ENCODE measurements at places on chromosomes 6 and 20.

DNA sequence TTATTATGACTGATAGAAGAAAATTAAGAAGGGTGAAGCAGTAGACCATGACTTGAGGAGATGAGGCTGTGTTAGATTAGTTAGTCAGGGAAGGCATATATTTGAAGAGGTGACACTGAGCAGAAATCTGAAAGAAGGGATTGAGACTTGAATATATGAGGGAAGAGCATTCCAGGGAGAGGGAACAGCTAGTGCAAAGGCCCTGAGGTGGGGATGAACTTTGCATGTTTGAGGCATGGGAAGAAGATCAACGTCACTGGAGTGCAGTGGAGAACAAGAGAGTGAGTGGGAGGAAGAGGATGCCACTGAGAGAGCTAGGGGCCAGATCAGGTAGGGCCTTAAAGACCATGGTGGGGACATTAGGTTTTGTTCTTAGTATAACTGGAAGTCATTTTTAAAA, 119.0 kb downstream of the ZDHHC14 start:
- no peak for DNase-seq

GRCh38 chr6:82893889-82894652, 171.6 kb downstream of the UBE3D start:
- no peak for DNase-seq

DNA sequence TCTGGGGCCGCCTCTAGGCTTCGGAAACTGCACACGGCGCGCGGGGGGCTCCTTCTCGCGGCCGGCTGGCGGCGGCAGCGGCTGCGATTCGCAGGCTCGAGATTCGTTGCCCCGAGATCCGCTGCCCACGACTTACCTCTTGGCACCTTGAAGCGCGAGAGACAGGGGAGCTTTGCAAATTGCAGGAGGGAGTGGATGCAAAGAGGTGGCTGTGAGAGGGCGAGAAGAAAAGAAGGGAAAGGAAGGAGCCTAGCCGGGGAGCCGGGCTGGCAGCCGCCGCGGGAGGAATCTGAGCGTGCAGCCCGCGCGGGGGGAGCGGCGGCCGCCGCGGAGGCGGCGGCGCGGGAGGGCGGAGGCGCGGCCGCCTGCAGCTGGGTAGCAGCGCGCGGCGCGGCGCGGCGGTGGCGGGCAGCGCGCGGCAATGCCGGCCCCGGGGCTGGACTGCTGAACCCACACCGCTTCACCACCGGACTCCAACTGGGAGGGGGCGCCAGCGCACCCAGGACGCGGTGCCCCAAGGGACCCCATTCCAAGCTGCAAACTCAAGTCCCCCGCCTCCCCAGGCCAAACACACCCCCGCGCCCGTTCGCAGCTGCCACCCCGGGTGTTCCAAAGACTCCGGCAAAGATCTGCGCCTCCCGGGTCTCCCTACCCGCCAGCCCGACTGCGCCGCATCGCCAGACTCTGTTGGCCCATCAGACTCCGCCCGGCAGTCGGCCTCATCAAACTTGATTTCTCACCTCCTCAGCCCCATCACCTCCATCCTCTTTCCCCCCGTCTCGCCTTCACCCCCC, 44.2 kb upstream of the SUPT3H start:
- no peak for DNase-seq

- no peak for DNase-seq
Measured at GRCh38 chr6:106666282-106667021, 37.1 kb downstream of the QRSL1 start.

DNA sequence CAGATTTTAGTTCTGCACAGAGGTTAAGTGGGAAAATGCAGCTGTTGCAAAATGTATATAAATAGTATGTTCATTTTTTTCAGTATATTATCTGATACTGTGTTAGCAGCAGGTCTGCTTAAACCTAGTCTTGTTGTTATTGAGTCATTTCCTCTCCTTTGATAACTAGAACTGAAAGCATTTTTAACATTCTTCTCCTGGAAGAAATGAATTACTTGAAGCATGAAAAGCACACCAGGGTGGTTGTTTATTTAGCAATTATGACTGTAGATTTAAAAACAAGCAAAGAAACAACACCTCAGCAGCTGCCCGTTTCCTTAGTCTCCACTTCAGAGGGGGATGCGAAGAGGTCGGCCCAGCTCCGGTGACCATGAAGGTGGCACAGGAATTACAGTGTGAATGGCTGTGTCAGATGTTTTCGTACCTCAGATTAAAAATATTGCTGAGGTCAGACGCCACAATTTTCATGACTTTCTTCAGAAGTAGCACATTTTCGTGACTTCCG, 53.5 kb downstream of the GOPC start:
- DNase-seq = no peak

DNA sequence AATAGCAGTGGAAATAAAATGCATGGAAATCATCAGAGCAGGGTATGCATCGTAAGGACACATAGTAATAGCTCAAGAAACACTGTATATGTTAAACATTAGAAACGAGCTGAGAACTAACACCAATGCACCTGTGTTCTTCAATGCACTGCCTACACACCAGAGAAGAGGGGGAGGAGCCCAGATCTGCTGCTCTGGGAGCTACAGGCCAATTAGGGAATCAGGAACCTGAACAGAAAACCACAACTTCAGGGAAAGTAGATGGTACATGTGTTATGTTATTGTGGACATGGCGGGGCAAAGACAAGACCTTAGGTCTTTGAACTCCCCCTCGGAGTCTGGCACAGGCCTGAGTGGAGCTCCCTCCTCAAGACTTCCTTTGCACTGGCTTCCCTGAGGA, 39.7 kb downstream of the RIPOR3 start:
- DNase-seq = no peak

DNA sequence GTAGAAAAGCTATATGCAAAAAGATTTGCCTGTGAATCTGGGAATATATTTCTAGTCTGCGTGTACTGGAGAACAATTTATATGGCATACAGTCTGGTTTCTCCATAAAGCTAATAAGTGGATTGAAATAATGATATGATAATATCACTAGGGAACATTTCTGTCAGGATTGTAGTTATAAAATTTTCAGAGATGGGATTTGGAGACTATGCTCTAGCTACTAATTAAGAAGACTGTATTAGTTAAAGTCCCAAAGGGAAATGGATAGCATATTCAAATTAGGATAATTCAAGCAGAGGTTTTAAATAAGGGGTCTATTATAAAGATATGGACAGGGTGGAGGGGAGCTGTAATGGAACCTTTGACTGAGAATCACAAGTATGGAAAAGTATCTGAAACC, 7.2 kb upstream of the STX11 start:
- DNase-seq = no peak

DNA sequence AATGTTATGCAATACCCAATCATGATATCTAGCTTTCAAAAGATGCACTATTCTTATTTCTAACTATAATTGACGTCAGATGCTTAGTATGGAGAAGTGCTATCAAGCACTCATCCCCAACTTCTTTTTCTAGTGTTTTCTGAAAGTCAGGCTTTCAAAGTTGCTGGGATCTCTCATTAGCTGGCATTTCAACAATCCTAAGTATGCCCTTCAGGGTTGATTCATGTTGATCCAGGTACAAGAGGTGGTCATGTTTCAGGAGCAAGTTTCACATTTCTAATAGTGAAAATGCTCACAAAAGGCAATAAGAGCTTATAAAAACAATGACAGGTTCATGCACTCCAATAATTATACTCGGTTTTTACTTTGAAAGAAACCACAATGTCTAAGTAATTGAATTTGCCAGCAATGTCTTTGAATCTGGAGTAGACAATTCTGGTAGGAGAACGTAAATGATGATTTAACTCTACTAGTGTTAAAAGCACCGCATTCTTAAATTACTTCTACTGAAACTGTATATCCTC, 193.7 kb upstream of the KHDRBS2 start:
- no peak for DNase-seq

- DNase-seq = no peak
Measured at GRCh38 chr6:6058054-6058444, 51.3 kb upstream of the NRN1 start.

DNA sequence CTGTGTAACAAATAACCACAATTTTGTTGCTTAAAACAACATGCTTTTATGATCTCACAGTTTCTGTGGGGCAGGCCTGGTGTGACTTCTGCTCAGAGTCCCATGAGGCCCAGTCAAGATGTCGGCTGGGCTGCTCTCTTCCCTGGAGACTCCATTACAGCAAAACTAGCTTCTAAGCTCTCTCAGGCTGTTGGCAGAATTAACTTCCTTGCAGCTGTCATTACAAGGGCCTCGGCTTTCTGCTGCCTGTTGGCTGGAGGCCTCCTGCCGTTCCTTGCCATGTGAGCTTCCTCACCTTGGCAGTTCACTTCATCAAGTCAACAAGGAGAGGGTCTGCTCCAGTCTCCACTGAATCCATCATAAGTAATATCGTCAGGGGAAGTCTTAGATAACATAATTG, 659.2 kb downstream of the PRKN start:
- no peak for DNase-seq

DNA sequence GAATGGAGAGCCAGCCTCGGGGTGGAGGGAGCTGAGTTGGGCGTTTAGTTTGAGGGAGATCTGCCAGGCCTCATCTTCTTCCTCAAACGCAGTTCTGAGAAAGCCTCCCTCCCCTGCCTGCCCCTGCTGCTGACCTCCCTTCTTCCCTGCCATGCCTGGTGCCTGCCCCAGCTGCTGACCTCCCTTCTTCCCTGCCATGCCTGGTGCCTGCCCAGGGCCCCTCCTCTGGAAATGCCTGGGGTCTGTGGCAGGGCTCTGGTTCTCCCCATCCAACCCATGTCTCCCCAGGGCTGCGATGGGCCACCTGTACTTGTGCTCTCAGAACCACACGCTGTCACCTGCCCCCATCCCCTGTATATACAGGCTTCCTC, 114.6 kb downstream of the VEGFA start:
- no peak for DNase-seq

DNA sequence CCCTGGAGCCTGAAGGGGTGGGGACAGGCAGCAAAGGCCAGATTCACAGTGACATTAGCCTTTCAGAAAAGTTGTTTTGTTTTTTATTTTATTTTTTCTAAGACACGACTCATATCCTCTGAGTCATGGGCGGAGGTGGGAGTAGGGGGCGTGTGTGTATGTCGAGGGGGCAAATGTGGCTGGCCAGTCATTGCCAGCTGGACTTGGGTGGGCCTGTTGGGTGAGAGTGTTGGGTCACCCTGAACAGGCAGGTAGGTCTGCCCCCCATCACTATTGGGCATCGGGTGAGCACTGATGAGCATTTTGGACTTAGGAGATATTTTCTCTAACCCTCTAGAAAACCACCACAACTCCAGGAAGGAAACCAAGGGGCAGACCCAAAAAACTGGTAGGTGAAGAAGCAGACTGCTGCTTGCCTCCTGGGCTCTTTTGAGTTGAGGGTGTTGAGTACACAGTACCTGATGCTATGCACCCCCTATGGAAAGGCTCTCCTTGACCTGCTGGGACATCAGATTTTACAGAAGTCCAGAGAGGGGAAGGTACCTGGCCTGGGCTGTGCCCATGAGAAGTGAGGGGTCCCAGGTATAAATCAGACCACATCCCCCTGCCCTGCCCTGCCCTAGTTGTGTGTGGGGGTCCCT, 5.6 kb downstream of the SMIM29 start:
- DNase-seq = no peak

GRCh38 chr20:47784599-47785310, 526 bp downstream of the SULF2 start:
- no peak for DNase-seq

- no peak for DNase-seq
Measured at GRCh38 chr20:24816431-24816830, 132.6 kb upstream of the CST7 start.

GRCh38 chr6:134539865-134540323, 222.0 kb upstream of the SGK1 start:
- no peak for DNase-seq

- peak; percentile 68 for DNase-seq
Measured at GRCh38 chr6:163335671-163336545, 78.6 kb upstream of the QKI start.

- no peak for DNase-seq
Measured at GRCh38 chr6:63649847-63650265, 14.3 kb downstream of the PHF3 start.

- DNase-seq = no peak
Measured at GRCh38 chr6:13865141-13865540, 50.8 kb upstream of the MCUR1 start.

GRCh38 chr6:67854098-67854497, 781.0 kb upstream of the ADGRB3 start:
- DNase-seq = no peak

GRCh38 chr6:87671555-87672029, 30.4 kb downstream of the AKIRIN2 start:
- DNase-seq = no peak

GRCh38 chr6:24959319-24959718, 23.6 kb upstream of the RIPOR2 start:
- no peak for DNase-seq

GRCh38 chr6:155077784-155078183, 82.7 kb downstream of the TIAM2 start:
- DNase-seq = no peak

- no peak for DNase-seq
Measured at GRCh38 chr20:5608442-5609161, 141.6 kb upstream of the SHLD1 start.

GRCh38 chr6:130359736-130360135, 6.1 kb upstream of the TMEM200A start:
- no peak for DNase-seq

- no peak for DNase-seq
Measured at GRCh38 chr6:121780325-121781321, 345.2 kb downstream of the GJA1 start.

- no peak for DNase-seq
Measured at GRCh38 chr6:134345789-134346188, 27.9 kb upstream of the SGK1 start.

DNA sequence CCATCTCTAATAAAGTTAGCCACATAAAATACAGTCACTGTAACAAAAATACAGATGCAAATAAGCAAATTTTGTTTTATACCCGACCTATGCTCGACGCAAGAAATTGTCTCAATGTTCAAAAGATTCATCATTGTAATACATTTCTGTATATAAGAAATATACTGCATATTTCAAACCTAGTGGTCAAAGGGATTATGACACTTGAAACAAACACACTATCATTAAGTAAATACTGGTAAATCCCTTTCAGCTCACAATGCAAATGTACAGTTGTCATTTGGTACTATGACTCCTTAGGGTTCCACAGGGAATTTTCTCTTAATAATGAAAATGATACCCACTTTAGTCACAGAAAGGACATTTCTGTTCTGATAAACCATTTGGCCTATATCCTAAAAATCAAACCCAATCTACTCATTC, 2.2 kb downstream of the HIVEP2 start:
- no peak for DNase-seq

DNA sequence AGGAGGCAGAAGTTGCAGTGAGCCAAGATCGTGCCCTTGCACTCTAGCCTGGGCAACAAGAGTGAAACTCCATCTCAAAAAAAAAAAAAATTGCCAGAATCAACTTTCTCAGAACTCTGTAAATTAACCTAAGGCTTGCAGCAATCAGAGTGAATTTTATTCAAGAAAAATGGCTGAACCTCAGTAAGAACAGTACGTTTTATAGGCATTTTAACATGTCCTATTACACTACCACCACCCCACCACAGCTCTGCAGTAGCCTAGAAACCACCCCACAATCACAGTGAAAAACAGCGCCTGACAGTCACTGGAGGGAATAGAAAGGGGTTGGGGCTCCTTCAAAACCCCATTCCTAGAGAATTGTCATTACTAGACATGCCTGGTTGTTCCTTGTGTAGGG, 16.4 kb upstream of the BTN1A1 start:
- DNase-seq = no peak
